Hypothalamus (tissue), 51 donors: ENCODE measurements at places on chromosomes 6 and 20.

DNA sequence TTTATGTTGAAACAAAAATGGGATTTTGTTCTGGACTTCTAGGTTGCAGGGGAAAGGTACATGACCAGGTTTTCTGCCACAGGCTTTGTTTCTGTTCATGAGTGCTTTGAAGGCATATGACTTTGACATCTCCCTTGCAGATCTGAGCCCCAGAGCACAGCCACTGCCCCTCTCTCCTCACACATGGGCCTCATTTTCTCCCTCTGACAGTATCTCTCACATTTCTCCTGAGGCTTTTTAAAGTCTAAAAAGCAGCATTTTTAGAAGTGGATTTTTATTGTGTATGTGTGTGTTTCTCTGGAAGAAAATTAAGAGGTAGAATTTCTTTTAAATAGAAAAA, 49.9 kb upstream of the LTV1 start:
- no peak for DNase-seq

DNA sequence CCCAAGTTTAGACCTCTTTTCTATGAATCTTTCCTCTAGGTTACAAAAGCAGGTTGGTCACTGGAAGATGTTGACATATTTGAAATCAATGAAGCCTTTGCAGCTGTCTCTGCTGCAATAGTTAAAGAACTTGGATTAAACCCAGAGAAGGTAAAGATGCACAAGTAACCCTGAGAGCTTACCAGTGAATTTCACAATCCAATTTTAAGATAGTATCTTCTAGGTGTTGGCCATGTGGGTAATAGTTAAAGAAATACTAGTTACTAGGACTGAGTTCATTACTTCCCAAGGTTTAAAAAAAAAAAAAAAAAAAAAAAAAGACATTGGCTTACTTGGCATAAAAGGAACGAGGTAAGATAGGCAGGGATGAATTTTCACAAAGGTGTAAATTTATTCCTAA, 11.3 kb downstream of the TCP1 start:
- no peak for DNase-seq

GRCh38 chr6:16564436-16564835, 196.8 kb downstream of the ATXN1 start:
- DNase-seq, result no peak

GRCh38 chr6:11213422-11214021, 18.9 kb downstream of the NEDD9 start:
- no peak for DNase-seq

- no peak for DNase-seq
Observed at GRCh38 chr20:16699293-16699692, 30.5 kb upstream of the SNRPB2 start.

DNA sequence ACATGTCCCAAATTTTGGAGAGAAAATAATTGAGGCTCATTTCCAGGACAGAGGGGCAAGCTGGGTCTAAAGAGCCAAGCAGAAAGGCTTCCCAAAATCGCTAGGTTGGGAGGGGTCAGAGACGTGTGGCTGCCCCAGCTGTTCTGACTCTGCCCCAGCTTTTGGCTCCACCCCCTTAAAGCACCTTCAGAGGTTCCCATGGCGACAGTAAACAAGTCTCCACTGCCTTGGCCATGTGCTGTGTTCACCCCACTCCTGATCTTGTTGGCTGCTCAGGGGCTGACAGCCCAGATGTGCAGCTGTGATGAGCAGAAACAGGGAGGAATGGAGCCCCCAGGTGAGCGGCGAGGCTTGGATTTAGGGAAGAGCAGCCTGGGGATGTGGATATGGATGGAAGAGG, 72.8 kb upstream of the SPTLC3 start:
- DNase-seq, result no peak
